Coronary artery (tissue), 2 donors: ENCODE measurements at places on chromosomes 5 and 9.

DNA sequence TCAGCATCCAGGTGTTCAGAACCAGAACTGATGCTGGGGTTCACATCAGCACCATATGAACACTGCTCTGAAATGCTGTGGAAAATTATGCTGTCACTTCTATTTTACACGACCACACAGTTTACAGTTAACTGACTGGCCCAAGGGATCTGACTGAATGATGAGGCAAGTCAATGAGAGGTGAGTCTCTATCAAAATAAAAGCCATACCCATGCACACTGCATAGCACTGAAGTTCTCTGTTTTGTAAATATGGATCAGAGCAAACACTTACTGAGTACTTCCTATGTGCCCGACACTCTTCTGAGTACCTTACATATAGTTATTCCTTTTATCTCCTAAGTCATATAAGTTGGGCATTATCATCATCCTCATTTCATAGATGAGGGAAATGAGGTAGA lies 122.8 kb downstream of the TARS1 start:
- no peak for DNase-seq

DNA sequence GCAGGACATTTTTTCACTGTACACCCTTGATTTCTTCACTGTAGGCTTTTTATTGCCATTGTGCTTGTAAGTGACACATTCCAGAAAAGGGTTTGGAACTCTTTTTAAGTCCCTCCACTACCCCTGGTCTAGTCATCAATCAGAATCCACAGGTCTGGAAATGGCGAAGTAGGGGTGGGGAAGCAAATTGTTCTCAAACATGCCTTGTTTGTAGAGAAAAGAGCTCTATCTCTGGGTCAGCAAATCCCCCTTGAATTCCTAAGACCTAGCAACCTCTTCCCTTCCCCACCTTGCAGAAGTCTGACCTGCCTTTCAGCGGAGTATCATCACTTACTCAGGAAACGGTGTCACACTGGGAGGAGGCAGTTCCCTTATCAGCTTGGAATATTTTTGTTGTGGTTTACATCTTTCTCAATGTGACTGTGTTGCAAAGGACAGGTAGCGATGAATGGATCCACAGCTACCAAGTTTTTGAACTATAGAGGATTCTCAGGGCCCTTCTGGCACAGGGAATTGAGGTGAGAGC lies 3.2 kb downstream of the SH3RF2 start:
- no peak for DNase-seq

DNA sequence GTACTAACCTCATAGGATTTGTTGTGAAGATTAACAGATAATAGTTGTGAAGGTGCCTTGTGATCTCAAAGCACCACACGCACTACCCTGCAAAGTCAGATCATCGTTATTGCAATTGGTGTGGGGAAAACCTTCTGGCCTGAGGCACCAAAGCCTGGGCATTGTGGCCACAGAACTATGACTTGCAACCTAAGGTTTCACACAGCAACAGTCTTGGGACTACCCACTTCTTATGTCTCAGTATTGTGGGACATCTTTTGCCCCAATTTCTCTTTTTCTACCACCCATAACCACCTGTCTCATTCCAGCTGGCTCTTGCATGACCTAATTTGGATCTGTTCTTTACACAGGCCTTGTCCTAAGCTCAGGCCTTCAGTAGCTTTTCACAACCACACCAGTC lies 247.8 kb upstream of the NR4A3 start:
- DNase-seq: no peak

DNA sequence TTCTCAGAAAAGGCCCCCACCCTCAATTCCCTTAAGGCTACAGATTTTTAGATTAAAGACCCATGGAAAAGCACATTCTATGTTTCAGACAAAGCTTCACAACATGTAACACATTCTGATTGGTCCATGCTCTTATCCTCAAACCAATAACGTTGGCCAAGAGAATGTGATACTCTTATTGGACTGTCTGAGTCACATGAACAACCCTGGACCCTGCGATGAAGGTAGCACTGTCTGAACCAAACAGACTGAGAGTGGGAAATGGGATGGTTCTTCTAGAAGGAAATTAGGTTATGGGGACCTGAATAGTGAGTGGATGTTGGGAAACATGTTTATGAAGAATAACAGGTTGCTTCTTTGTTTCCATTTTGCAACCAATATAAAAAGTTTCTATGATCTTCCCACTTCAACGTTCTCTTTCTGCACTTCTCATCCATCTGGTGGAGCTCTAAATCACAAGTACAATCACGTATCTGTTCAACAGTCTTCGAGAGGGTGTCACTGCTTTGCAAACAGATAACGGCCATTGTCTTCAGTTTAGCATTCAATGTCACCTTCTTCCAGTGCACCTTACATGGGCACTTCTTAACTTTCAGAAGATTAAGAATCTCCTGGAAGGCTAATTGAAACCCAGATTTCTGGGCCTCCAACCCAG lies 81.6 kb downstream of the PTCH1 start:
- DNase-seq: no peak

DNA sequence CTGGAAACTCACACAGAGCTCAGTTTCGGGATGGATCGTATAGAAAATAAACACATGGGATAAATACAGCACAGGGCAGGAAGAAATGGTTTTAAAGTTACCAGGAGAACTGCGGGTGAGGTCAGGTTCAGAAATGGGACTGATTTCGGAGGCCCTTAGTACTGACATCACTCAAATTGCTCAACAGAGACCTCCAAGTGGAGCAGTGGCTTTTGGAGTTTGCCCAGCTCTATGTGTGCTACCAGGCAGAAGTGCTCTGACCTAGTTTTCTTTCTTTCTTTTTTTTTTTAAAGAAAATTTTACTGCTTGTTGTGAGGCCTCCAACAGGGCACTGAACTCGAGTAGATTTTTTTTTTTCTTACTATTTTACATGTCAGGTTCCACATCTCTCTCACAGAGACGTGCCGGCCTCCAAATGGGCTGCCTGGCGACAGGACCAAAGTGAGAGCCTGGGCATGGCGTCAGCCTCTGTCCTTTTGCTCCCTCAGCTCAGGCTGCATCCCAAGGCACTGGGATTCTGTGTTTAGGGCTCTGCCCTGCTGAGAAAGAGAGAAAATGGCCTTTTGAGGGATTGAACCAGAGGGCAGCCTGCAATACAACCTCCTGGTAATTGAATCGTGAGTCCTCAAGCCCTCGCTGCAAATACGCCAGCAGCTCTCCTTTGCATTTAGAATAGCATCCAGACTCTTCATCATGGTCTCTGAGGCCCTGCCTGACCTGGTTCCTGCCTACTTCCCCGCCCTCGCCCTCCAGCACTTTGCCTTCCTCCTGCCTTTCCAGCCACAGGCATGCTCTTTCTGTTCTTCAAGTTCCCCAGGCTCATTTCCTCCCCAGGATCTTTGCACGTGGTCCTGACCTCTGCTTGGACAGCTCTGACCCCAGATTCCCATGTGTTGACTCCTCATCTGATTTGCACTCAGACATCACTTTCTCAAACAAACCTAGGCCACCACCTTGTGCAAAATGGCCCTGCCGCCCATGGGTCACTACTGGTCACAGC lies 173.5 kb downstream of the FGF1 start:
- no peak for DNase-seq

GRCh38 chr9:33988219-33988890 lies 60.3 kb downstream of the UBAP2 start:
- DNase-seq: no peak

GRCh38 chr5:81164936-81165335 lies 68.2 kb upstream of the CKMT2 start:
- peak; percentile 62 for DNase-seq

DNA sequence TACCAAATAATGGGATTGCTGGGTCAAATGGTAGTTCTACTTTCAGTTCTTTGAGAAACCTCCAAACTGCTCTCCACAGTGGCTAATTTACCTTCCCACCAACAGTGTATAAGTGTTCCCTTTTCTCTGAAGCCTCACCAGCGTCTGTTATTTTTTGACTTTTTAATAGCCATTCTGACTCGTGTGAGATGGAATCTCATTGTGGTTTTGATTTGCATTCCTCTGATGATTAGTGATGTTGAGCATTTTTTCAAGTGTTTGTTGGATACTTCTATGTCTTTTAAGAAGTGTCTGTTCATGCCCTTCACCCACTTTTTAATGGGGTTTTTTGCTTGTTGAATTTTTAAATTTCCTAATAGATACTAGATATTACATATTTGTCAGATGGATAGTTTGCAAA lies 28.4 kb upstream of the SUSD1 start:
- DNase-seq: no peak

DNA sequence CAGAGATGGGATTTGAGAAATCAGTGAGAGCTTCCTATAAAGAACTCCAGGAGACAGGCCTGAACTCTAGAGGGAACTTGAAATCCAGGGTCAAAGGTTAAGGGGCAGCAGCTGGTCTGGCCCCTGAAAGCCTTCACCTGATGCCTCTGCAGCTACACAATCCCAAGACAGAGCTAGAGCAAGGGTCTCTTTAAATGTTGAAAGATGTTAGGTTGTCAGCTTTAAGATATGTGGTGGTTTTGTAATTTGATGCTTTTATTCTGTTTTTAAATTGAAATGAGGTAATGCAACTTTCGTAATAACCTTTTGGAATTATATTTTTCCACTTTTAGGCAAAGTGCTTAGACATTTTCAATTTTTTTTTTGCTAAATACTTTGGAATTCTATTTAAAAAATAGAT lies 2.4 kb downstream of the SOWAHA start:
- DNase-seq: no peak

- no peak for DNase-seq
Observed at GRCh38 chr9:86064220-86064619, 35.1 kb downstream of the GOLM1 start.

- no peak for DNase-seq
Observed at GRCh38 chr5:139877129-139877597, 81.6 kb downstream of the PSD2 start.

DNA sequence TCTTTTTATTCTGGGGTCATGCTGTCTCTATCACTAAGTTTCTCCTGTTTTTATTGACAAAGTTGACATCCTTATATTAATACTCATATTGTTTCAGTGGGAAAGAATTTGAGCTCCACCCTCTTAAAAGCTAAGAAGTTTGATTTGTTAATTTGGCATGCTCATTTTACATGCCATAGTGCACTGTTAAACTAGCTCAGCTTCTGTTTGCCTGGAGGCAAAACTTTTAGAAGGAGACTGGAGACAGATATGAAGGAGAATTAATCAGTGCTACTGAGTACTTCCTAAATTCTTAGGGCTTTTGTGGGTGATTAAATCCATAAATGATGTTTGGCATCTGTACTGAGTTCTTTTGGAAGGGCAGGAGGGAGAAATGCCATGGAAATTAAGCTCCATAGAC lies 138.9 kb downstream of the NTRK2 start:
- DNase-seq: no peak

GRCh38 chr9:3553076-3553765 lies 27.4 kb upstream of the RFX3 start:
- no peak for DNase-seq

DNA sequence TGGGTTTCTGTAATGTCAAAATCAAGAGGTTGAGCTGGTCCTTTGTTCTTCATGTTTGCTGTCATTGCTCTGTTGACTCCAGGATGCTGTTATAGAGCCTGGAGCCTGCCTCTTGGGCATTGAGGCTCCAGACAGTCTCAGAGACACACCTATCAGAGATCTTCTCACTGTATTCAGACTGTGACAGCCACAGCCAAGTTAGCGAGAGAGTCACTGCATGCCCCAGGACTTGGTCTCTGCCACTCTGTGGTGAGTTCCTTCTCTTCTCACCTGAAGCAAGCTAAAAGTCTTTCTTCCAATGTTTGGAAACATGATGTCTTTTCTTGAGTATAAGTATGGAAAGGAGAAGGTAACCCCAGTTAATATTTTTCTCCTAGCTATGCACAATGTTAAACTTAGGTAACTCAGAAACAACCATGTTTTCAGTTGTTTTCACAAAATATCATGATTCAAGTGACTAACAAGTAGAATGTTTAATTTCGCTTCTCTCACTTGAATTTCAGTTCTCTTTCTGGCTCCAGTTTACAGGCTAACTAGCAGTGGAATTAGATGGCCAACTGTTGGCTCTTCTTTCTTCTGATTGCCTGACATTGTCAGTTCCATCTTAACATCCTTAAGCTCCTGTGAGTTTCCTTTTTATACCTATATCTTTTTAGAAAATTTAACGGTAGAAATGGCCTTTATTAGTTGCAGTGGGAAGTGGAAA lies 20.6 kb upstream of the ZFYVE16 start:
- no peak for DNase-seq

DNA sequence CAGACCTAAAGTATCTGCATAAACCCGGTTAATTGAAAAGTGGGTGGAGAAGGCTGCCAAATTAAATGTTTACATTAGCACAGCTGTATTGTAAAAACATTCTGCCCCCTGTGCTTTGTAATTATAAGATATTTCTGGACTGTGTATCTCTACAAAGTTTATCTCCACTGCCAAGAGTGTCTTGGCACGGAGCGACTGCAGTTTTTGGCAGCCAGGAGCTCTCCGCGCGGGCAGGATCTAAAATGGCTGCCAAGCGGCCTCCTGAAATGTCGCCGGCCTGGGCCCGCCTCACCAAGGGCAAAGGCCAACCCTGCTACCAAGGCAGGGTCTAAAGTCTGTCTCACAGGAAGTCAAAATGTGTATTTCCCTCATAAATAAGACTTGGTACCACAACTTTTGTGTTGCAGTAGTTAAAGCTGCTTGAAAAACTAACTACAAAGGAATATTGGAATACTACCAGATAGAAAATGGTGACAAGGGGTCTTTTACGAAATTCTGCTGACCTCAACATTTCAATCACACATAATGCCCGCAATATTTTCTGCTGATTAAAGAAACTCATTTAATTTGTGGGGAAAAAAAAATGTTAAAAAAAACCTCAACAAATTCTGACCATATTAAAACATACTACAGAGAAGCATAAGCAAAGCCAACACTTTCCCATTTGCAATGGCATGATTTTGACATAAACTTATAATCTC lies 110.4 kb downstream of the NFIB start:
- no peak for DNase-seq

DNA sequence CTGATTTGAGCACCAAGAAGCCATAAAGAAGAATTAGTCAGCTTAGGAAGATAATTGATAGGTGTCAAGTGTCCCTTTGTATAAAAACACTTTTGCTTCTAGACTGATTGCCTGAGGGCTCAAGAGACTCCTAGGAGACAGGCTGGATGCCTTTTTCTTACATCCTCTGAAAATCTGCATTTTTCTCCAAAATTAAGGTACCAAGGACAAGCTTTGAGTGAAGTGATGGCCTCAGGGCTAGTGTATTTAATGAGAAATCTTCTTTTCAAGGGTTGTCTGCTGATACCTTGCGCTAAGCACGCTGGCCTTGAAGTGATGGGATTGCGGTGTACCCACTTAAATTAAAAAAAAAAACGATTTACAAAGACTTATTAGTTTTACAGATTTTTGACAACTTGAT lies 304.0 kb downstream of the TLR4 start:
- no peak for DNase-seq

- DNase-seq: no peak
Observed at GRCh38 chr5:133820507-133820906, 147.9 kb downstream of the C5orf15 start.

GRCh38 chr5:5658226-5658625 lies 235.7 kb downstream of the ICE1 start:
- peak; percentile 81 for DNase-seq

- DNase-seq: no peak
Observed at GRCh38 chr5:173187054-173187743, 42.9 kb downstream of the BNIP1 start.

DNA sequence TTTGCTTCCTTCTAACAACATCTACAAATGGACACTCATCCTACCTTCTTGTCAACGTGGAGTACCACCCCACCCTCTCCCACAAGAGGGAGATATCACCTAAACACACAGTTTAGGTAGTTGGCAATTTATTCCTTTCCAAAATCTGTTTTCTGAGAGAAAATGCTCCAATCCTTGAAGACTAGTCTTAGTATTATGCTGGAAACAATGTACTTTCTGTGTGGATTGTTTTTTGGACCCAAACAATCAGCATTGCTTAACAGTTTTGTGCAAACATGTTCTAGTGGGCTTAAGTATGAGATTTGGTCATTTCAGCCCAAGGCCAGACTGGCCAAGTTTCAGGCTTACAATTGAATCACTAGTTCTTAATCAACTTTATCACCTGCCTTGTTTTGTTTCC lies 359.1 kb downstream of the ARHGEF28 start:
- DNase-seq: no peak
